ENCODE measurements at places on chromosomes 11 and 22.

DNA sequence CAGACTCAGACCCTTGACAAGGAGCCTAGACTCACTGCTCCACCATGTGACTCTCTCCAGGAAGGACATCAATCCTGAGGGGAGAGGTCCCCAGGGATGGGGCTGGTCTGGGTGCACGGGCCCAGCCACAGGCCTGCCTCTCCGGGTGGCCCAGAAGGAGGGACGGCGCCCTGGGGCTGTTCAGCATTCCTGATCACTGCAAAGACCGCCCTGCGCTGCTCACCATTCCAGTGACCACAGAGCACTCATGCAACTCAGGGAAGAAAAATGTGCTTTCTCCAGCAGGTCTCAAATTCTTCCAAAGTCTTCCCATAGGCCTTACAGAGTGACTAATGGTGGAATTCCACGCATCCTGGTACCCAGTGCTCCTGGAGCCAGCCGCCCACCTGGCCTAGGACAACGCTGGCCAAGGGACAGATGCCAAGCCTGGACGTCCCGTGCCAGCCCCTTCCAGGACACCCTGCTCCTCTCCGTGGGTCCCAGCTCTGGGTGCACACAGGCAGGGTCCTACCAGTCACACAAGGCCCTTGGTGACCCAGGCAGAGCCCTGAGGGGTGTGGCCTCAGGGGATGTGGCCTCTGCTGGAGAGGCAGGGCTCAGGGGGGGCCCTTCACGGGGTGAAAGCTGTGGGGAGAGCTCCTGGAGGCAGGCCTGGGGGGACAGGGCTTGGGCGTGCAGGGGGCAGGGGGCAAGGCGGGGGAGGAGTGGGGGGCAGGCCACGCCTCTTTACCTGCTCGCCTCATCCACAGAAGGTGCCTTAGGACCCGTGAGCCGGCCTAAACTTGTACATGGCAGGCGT lies 178.8 kb downstream of the IGLL1 start:
- DNase-seq: no peak

GRCh38 chr11:83521647-83522596 lies 235.8 kb upstream of the CCDC90B start:
- no peak for DNase-seq

GRCh38 chr22:26485013-26485412 lies 1.3 kb downstream of the SRRD start:
- DNase-seq: no peak

GRCh38 chr11:106585061-106585460 lies 433.2 kb downstream of the GUCY1A2 start:
- no peak for DNase-seq

- DNase-seq: no peak
These were observed 150.7 kb downstream of the BRD1 start for GRCh38 chr22:49676783-49677494.
